ENCODE measurements at places on chromosomes 2 and 18.
A peak's percentile ranks its signal among the peaks of the same experiment; 100 is the strongest.

GRCh38 chr2:142716463-142717242 is 160.8 kb upstream of the KYNU start:
- no peak for DNase-seq

GRCh38 chr18:63346480-63347183 is 20.4 kb downstream of the KDSR start:
- DNase-seq, result no peak

DNA sequence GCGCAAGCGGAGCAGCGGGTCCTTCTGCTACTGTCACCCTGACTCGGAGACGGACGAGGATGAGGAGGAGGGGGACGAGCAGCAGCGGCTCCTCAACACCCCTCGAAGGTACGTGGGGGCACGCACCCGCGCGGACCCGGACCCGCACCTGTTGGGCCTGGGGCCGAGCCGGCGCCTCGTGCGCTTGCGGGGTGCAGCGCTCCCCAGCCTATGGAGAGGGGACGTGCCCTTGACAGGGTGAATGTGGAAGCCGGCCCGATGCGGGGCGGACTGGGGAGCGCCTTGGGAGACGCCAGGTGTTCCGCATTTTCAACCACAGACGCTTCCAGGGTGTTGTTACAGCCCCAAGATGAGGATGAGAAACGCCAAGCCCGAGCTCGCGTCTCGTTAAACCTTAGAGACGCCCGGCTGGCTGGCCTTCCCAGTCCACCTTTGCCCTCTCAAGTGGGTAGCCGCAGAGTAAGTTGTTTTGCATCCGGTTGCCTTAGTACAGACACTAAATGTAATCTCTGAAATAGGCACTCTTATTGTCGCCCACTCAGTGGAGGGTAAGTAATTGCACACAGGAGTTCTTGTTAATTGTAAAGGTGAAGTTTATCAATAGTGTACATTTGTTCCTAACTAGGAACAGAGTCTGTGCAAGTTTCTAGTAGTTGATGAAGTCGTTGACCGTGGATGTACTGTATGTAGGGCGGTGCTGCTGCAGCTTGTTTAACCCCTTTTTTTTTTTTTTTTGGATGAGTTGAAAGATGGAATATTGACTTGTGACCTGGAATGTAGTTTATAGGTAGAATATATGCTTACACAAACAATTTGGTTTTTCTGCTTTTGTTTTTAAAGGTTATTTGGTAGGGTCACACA is 815 bp downstream of the GMCL1 start:
- peak; percentile 36 for DNase-seq

- no peak for DNase-seq
Measured at GRCh38 chr2:99183025-99183424, 2.0 kb downstream of the MRPL30 start.

DNA sequence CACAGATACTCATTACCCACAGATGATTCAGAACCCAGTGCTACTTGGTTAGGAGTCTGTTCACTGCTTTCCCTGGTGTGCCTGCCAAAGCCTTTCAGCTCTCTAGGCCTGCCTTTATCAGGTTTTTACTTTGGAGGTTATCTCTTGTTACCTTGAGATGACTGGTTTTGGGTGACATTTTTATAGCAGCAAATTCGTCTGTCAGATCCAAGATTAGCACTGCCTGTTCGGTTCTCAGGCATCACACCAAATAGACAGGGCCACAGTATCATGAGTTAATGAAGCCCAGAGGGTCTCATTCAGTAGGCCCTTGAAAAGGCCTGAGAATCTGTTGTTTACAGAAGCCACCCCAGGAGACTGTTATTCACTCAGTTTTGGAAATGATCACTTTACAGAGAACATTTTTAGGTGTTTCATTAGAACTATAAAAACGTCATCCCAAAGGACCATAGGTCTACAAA is 121.2 kb downstream of the OSBPL6 start:
- DNase-seq, result no peak

GRCh38 chr2:7191932-7192331 is 274.7 kb downstream of the RNF144A start:
- DNase-seq, result no peak

DNA sequence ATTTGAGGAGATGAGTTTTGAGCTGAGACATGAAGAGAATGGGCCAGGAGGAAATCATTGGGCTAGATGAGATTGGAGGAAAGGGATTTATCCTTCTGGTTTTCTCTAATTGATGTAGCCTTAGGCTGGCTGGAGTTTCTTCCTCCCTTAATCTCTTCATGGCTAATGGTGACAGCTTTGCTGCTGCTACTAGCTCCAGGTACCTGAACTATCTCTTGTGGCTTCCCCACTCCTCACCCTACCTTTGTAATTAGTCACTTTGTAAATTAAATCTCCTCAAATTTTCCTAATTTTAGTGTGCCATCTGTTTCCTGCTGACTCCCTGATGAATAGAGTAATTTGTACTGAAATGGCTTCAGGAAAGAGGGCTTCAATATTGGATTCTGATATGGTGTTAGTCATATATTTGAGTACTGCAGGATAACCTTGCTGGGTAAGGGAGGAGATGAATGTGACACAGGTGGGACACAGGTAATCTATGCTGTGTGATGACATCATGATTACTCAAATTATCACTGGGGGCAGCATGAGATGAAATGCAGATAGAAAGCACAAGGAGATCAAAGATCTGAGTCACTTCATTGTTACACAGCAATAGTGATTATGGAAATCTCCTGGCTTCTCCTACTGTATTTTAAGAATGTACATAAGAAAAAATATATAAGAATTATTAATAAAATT is 1134.1 kb upstream of the DDX18 start:
- no peak for DNase-seq

DNA sequence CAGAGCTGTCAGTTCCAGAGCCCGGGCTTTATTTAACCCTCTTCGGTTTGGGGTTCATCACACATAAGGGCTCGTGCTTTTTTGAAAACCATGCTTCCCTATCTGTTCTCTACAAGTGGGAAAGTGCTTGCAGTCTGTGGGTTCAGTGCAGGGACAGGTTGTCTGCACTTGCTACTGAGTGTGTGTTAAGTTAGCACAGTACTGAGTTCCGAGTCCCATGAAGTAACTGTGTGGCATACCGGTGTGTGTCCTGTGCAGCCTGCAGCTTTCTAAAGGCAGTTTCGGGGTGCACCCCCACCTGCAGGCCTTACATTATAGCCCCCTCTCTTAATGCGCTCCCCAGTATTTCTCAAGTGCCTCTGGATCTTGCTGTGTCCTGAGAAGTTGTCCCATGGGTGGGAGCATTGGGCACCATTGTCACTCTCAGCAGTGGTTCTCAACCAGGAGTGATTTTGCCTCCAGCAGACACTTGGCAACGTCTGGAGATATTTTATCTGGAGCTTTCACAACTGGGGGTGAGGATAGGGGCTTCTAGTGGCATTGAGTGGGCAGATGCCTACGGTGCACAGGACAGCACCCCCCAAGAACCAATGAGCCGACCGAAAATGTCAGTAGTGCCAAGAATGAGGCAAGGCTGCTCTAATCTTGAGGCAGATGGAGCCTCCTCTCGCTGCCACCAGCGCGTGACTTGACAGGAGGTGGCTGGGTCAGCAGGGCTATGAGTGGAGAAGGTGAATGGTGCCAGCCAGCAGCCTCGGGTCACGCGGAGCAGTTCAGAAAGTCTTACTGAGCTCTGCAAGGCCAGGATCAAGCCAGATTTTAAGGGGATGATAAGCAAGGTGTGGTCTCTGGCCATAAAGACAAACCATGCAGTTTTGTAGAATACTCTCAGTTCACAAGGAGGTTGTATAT is 152.2 kb downstream of the SMAD7 start:
- no peak for DNase-seq

DNA sequence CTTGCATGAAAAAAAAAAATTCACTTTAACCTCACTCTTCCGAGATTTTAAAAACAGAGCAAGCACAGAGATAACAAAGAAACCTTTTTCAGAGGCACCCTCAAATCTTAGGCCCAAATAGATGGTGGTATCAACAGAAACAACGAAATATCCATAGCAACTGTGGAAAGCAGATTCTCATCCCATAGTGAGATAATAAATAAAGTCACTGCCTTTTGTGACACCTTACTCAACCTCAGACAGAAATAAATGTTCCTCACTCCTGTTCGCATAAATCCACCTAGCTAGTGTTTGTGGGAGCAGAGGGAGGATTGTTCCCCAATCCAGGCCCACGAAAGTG is 60.9 kb upstream of the RTN4 start:
- DNase-seq, result no peak

DNA sequence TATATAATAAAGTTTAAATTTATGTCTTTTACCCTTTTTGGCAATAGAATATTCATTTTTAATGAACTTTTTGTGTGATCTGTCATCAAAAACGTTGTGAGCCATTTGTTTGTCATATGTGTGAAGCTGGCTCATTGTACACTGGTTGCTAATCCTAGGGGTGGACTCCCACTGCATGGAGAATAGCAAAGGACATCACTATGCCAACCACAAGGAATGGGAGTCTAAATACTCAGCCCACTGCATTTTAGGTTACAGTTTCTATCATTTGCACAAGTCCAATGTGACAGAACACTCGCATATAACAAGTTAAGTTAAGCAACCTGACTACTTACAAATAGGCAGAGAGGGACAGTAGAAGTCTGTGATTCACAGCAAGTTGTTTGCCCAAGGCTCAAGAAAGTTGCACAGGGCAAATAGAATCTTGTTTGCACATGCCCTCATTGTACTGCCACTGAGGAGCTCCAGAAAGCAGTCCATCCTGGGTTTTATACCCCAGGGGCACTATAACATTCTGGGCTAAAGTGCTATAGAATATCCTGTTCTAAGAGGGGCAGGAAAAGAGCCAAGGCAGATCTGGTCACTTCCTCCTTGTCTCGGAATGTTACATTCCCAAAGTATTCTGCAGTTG is 545.9 kb upstream of the GCFC2 start:
- no peak for DNase-seq

- no peak for DNase-seq
Measured at GRCh38 chr2:168203762-168204693, 43.4 kb downstream of the STK39 start.

GRCh38 chr2:230944123-230944653 is 19.1 kb upstream of the GPR55 start:
- DNase-seq, result no peak

DNA sequence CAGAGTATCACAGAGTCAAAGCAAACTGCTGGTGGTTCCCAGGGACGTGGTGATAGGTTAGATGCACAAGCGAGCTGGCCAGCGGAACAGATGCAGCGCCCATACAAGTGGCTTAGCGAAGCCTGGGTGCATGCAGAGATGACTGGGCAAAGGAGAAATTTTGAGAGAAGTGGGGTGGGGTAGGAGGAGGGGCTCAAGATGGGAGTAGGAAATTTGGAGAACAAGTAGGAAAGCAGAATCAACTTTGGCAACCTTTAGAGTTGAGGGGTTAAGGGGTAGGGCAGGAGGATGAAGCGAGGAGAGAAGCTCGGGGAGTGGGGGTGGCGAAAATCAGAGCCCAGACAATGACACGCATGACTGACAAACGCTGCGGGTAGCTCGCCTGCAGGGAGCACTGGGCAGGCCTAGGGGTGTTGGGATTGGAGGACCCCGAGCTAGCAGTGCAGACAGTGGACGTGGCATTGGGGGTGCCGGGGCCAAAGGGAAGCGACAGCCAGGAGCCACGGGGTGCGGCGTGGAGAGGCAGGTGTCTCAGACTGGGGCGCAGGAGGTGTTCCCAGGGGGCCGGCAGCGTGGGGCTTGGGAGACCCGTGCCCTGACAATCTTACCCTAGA is 431 bp downstream of the FAM98A start:
- DNase-seq, result peak; percentile 19

- no peak for DNase-seq
Measured at GRCh38 chr2:18792226-18792629, 202.9 kb upstream of the NT5C1B start.

DNA sequence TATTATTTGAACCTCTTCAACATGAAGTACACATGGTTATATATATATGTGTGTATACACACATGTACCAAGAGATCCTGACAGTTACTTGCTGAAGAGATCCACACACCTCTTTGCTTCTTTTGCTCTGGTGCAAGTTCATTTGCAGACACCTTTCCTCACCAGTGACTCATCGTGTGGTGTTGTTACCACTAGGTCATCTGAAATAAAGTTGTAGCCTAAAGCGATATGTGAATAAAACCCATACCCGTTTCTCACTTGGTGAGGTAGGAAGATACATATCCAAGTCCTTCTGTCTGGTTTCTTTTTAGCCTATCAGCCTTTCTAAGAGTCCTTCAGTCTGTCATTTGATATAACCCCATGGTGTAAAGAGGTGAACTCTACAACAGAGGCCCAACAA is 379.4 kb upstream of the RAB12 start:
- no peak for DNase-seq

DNA sequence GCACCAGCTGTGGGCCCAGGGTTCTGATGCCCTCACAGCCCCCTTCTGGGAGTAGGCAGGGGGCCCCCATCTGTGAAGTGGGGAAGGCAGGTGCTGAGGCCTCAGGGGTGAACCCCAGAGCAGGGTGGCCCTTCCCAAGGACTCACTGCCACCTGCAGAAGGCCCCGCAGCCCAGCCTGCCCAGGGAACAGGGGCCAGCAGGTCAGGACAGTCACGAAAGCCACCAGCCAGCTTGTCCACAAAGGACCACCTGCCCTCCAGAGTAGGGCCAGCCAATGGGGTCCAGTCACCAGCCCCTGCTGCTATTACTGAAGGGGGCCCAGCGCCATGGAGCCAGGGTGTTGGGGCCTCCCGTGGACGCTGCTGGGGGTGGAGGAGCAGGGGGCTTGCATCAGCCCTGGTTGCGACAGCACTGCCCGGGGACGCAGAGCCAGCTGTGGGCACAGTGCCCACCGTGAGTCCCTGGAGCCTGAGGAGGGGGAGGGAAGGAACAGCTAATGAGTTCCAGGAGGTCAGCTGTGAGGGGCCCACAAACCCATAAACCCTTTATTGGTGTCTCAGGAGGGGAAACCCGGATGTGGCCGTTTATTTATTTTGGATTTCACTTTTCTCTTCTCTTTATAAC is 11.5 kb upstream of the SNED1 start:
- peak; percentile 5 for DNase-seq

GRCh38 chr18:24553571-24554285 is 93.3 kb downstream of the HRH4 start:
- no peak for DNase-seq

GRCh38 chr2:27889774-27890145 is 427 bp downstream of the RBKS start:
- no peak for DNase-seq

DNA sequence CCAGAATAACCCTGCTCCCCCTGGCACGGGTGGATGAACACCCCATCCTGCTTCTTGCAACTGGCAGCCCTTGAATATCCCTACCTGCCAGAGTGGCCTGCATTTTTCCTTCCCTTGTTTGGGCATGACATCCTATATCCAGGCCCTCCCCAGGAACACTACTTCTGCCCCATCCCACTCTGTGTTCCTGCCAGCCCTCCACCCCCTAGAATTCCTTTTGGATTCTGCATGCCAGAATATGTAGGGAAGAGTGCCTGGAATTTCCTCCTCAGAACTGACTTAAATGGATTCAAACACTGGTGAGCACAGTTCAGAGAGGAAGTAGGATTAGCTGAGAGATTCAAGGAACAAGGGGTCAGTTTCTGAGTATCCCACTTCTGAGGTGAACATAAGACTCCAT is 123.5 kb upstream of the PELI1 start:
- DNase-seq, result no peak

- DNase-seq, result no peak
Measured at GRCh38 chr18:24103320-24104021, 35.4 kb upstream of the CABYR start.
